ENCODE measurements at places on chromosomes 3 and 15.

DNA sequence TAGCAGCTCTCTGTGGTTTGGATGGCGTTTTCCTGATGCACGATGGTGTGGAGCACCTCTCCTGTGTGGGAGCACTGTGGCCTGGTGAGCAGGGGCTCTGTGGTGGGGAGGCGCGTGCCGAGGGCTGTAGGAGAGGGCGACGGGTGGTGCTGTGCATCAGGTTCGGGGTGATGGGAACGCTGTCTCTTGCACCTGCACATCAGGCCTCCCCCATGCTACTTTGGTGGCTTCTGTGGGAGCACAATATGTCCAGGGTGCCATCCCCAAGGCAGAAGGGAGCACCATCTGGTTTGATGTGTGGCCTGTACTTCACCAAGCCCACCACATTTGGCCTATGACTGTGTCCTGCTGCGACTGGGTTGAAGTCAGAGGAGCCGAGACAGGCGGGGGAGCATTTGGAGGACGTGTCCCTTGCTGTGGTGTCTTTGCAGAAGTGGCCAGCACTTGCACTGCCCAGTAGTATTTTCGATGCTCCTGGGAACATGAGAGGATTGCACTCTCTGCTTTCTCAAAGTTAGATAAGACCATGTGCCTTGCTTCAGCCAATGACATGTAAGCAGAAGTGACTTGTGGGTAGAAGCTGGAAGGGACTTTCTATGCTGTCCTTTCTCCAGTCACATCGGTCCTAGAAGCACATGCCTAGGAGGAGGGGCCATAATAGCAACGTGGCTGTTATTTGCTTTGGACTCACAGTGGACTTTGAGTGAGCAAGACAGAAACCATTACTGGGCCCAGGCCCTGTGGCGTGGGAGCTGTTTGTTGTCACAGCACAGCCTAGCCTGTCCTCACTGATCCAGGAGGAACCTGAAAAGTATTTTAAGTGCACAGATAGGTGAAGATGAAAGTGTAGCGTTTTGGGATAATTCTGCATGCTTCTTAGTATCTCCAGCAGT lies 72.1 kb downstream of the APBA2 start:
- no peak for DNase-seq

DNA sequence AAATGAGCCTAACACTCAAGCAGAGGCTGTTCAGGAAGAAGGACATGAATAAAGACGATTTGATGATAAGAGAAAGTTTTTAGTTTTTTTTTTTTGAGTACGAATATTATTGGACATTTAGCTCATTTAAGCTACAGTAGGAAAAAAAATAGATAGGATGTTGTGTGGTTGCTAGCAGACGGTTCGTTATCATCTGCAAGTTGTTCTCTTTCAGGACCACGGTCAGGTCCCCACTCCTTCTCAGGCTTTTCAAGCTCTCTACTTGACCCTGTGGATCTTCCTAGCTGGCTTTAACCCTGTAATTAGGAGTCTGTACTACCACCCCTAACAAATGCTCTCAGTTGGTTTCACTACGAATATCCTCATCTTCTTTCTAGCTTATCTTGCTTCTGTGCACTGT lies 1.1 kb downstream of the KCNH8 start:
- DNase-seq = no peak

GRCh38 chr3:48472673-48472922 lies 26.1 kb downstream of the ATRIP start:
- DNase-seq = no peak

DNA sequence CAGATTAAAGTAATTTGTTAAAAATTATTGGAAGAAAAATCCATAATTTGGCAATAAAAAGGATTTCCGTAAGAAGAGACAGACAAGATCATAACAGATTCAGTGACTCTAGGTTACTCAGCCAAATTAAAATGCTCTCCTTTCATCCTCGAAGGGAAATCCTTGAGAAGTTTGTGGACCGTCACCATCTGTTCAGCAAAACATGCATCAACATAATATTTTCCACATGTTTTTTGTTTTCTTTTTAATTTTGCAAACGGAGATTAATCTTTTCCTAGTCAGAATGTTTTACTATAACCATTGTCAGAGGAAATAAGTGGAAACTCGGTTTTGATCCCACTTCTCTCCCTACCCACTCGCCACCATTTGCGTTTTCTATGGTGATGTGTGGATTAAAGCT lies 128.3 kb downstream of the TMCO5A start:
- no peak for DNase-seq

GRCh38 chr3:13772885-13773745 lies 106.8 kb downstream of the WNT7A start:
- DNase-seq = no peak

DNA sequence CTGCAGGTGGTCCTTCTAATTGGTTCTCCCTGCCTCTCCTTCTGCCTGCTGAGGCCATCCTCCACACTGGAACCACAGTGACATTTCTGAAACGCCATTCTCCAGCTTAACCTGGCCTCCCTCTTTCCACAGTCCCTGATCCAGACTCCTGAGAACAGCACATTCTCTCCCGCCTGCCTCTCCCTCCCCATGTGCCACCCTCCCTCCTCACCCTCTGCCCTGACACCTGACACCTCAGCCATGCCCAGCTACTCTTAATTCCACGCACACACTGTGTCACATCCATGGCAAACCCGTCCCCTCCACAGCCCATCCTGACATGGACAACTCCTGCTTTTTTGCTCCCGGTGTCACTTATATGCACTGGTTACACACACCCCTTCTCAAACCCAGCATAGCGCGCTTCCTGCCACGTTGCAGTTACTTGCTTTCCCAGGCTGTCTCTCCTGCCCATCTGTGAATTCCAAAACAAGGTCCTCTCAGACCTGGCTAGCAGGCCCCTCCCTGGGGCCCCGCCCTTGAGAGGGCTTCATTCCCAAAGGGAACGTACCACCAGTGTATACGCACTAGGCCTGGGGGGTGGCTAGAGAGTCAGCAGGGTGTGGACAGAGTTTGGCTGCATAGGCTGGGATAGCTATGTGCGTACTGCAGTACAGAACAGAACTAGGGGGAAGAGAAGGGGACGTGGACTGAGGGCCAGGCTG lies 92.7 kb upstream of the BLM start:
- DNase-seq = no peak

- no peak for DNase-seq
These were observed 118.3 kb upstream of the SEMA6D start for GRCh38 chr15:47598996-47599395.

Measured in Right ventricle myocardium inferior (tissue), 1 donor.